ENCODE measurements at places on chromosomes 13 and 19.

GRCh38 chr19:13906521-13906904 lies 512 bp downstream of the CC2D1A start:
- DNase-seq, result peak; percentile 78

DNA sequence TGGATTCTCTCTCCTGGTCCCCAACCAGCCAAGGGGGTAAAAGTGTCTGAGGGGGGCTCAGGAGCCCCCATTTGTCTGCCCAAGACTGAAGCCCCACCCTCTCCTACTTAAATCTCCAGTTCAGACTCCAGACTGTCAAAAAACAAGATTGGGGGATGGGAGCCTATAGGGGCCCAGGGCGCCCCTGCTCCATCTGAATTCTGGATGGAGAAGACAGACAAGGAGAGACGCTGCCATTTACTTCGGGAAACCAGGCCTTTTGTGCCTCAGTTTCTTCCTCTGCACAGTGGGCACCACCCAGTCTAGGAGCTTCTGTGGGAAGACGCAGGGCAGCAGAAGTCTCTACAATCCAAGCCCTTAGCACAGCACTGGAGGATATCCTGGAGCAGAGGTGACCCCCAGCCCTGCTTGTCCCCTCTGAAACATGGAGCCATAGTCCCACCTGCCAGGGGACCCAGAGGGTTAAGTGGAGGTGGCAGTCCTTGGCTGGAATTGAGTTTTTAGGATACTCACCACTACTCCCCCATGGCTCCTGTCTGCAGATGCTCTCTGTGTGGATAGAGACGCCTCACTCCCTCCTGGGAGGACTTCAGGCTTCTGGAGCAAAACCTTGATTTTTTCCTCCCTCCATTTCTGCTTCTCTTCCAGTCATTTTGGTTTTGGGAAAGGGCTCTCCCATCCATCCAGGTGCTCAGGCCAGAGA lies 1.7 kb upstream of the CRLF1 start:
- DNase-seq, result no peak

- no peak for DNase-seq
Observed at GRCh38 chr13:64930636-64931035, 2299.5 kb downstream of the PCDH9 start.

DNA sequence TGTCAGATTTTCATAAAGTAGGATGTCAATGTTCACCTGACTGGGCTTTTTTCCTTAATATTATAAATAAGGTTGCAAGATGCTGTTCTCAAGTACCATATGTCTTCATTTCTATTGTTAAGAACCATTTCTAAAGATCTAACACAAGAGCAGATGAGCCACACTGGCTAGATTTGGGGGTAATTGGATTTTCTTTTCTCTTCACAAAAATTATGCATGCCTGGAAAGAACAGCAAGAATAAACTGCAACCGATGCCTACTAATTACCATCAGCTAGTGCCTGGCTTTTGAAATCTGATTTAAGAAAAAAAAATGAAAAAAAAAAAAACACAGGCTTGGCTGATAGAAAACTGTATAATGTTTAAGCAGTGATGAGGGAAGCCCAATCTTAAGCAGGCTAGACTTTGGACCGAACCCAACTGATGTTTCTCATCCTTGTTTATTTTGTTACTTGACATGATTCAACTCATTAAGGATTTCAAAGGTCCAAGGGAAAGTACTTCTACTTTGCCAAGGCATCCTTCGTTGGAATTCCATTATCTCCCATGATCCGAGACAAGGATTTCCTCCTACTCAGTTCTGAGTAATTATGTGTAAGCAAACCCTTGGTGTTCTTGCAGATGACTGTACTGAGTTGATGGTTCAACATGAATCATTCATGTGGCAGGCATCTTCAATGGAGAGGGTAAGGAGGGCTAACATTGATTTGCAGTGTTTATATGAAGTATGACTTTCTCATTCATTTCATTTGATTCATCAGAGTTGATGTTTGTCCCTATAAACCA lies 300.5 kb downstream of the SPRY2 start:
- DNase-seq, result no peak

- DNase-seq, result peak; percentile 56
Observed at GRCh38 chr13:41905600-41906254, 55.2 kb downstream of the VWA8 start.

GRCh38 chr13:32262165-32262564 lies 53.0 kb downstream of the ZAR1L start:
- no peak for DNase-seq

GRCh38 chr19:22523940-22524339 lies 101.8 kb upstream of the ZNF98 start:
- no peak for DNase-seq

DNA sequence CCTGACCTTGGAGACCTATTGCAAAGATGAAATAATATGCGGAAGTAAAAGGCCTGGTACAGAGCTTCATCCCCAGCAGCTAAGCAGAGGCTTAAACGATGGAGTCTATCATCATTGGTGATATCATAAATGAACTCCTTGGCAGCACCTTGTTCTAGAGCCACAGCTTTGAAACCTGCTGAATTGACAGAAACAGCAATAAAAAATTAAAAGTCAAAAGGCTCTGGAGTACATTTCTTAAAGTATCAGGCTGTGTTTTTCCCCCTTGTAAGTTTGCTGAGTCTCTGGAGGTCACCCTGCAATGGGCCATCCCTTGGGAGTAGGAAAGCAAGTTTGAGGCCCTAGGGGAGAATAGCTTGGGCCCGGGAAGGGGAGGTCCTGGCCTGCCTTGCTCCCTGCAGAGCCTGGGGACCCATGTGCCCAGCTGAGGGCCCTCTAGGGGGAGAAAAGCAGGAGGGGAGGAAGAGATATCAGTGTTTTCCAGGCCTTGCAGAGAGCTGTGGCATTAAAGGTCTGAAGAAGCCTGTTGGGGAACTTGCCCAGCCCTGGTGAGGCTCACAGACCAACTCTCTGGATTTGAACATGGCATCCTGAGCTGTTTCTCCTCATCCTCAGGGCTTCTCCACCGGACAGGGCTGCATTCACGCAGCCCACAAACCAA lies 416.1 kb downstream of the ZNF536 start:
- DNase-seq, result no peak

DNA sequence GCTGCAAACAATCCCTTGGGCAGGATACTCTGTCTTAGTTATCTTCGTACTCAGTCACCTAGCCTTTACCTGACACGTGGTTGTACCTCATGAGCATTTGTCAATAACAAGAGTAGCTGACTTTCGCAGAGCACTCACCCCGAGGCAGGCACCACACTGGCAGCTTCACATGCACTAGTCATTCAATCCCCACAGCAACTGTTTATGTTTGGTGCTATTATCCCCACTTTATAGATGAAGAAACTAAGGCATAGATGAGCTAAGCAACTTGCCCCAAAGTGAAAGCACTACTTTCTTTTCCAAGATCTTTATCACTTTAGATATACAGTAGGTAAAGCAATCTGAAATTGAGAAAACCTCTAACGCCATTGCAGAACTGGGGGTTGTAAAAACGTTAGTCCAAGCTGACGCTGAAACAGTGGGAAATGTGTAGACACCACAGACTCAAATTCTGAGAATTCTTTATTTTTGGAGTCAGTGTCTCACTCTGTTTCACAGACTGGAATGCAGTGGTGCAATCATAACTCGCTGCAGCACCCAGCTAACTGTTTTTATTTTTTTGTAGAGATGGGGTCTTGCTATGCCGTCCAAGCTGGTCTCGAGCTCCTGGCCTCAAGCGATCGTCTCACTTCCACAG lies 446.0 kb downstream of the FOXO1 start:
- no peak for DNase-seq

DNA sequence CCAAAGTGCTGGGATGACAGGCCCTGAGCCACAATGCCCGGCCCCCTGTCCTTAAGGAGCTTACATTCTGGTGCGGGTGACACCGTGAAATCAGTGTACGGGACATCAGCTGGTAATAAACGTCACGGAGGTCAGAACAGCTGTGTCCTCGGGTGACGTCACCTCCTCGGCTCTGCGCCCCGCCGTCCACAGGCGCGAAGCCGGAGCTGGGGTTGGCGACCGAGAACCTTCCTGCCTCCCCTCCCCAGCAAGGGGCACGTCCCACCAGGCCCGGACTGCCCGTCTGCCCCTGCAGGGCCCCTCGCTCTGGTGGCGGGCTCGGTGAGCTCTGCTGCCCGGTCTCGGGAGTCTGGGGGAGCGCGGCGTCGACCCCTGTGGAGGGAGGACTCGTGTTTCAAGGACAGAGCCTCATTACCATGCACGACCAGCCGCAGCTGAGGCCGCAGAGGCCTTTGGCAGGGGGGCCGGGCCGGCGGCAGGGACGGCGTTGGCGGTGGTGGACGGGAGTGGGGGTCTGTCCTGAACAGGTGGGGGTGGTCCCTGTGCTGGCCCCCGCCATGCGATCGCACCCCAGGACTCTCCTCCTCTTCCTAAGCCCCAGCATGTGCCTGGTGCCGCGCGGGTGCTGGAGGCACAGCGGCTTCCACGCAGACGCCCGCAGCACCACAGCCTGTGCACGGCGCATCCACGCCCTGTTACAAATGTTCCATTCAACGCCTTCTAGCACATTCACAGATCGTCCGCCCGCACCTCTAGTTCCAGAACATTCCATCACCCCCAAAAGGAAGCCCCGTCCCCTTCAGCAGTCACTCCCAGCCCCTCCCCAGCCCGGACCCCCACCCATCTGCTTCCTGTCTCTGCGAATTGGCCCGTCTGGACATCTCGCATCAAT lies 5.4 kb downstream of the LINGO3 start:
- DNase-seq, result no peak

DNA sequence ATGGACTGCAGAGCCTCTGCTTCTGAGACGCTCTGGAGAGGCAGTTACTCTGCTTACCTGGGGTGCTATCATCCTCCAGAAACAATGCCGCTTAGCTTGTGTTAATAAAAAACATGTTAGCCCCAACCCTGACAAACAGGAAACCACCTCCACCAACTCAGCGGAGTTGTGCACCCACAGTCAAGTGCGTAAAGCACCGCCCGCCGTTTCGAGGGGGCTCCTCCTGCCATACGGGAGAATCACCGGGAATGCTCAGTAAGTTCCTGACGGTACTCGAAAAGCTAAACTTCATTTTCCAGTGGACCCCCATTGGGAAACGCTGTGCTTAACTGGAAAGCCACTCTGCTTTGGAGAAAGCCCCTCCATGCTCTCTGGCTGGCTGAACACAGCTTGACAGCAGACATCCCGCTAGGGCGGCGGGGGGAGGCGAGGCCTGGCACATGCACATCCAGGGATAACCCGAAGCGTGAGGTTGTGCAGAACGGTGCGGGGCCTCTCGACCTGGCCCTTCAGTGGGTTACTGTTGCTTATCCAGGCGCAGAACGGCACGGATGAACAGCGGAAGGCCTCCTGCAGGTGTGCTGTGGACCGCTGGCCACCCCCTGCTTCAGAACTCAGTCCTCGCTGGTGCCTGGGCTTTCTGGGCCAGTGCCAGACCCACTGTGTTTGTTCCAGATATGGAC lies 17.1 kb downstream of the GAS6 start:
- DNase-seq, result no peak

- DNase-seq, result no peak
Observed at GRCh38 chr13:72144636-72145035, 277.6 kb upstream of the DACH1 start.

- DNase-seq, result no peak
Observed at GRCh38 chr13:67095621-67096020, 134.5 kb downstream of the PCDH9 start.

GRCh38 chr13:77930430-77930829 lies 11.8 kb upstream of the EDNRB start:
- DNase-seq, result no peak
